Renal pelvis (tissue), 12 donors: ENCODE measurements at places on chromosomes 4 and X. TPM values are rescaled to one million over a fixed set of nuclear protein-coding genes. Genes with fewer than 3 reads are reported as not detected.

DNA sequence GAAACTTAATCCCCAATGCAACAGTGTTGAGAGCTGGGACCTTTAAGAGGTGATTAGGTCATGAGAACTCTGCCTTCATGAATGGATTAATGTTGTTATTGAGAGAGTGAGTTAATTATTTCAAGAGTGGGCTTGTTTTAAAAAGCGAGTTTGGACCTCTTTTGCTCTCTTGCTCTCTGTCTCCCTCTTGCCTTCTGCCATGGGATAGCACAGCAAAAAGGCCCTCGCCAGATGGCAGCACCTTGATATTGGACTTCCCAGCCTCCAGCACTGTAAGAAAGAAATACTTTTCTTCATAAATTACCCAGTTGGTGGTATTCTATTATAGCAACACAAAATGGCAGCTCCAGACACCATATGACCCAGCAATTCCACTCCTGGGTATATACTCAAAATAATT, 7.0 kb upstream of the ATP6AP2 start:
- DNase-seq = no peak

GRCh38 chrX:96438803-96439202, 245.8 kb upstream of the DIAPH2 start:
- DNase-seq = no peak

GRCh38 chrX:74902806-74903205, 22.4 kb downstream of the NEXMIF start:
- DNase-seq = no peak

UCP1 gene
- 0.15 TPM for polyA plus RNA-seq

GAGE1 gene
- not detected for polyA plus RNA-seq

DNA sequence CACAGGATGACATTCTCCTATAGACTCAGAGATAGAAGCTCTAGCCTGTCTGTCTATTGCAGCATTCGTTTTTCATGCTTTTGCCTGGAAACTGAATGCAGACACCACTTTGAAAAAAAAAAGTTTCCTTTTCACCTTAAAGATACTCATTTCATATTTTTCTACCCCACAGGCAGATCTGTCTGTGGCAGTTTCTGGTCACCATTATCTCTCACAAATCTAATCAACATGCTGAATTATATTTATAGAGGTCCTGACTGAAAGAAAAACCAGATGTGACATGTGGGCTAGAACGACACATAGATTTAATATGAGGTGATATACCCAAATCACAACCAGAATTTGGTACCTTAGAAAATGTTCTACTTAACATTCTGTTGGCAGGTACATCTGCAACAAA, 28.2 kb downstream of the ADGRG4 start:
- DNase-seq = no peak

DNA sequence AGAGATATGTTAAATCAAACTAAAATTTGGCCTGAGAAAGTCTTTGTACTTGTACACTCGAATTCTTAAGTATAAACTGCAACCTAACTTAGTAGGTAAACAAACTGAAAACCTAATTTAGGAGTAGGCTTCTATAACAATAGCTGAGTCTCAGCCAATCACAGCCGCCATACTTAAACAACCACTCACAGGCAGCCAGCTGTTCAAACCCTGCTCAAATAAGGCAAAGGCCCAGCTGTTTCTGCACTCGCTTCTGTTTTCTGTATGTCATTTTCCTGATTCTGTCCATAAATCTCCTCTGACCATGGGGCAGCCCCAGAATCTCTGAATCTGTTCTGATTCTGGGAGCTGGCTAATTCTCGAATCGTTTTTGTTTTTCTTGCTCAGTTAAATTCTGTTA, 7.8 kb upstream of the PLS3 start:
- no peak for DNase-seq

DNA sequence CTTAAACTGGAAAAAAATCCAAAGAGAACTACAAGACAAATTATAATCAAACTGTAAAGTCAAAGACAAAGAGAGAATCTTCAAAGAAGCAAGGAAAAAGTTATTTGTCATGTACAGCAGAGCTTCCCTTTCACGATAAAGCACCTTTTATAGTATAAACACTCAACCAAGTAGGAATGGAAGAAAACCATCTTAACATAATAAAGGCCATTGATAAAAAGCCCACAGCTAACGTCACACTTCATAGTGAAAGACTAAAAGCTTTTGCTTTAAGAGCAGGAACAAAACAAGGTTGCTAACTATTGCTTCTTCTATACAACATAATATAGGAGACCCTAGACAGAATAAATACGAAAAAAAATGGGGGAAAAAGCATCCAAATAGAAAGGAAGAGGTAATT, 595.7 kb upstream of the POU3F4 start:
- DNase-seq = no peak

GRCh38 chr4:8165374-8165896, 6.8 kb upstream of the ABLIM2 start:
- DNase-seq = no peak

ADH1B gene
- 28.6 TPM for polyA plus RNA-seq

- DNase-seq = no peak
Observed at GRCh38 chr4:129233691-129234090, 137.7 kb downstream of the C4orf33 start.

PLAC1 gene
- 7.0 TPM for polyA plus RNA-seq

ARL9 gene
- polyA plus RNA-seq = 2.1 TPM

GRCh38 chr4:119025916-119026661, 109.5 kb upstream of the MYOZ2 start:
- DNase-seq = no peak

- no peak for DNase-seq
Observed at GRCh38 chrX:48908600-48908999, 2.8 kb downstream of the SLC35A2 start.

- DNase-seq = no peak
Observed at GRCh38 chr4:25075129-25075528, 44.4 kb upstream of the LGI2 start.

DNA sequence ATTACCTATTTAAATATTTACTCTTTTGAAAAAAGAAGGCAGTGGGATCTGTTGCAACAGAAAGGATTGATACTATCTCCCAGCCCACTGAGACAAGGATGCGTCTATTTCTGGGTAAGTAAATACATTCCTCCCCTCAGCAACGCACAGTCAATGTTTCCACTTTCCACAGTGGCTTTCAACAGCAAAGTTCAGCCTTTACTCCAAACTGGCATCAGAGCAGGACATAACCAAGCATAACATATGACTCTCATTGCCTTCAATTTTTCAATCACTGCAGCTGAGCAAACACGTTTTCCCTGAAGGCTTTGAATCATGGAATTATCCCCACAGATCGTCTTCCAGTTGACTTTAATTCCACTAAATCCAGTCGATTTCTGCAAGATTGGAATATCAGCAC, 160.3 kb upstream of the FRG1 start:
- no peak for DNase-seq
